ENCODE measurements at places on chromosomes 3 and 15. TPM values are rescaled to one million over a fixed set of nuclear protein-coding genes. Genes with fewer than 3 reads are reported as not detected.

GRCh38 chr15:42152921-42153698, 3.3 kb downstream of the PLA2G4F start:
- H3K36me3 ChIP-seq: no peaks in the 10 kb centered on the region
- no peak overlapping the region for H3K27ac ChIP-seq
- no peaks in the 10 kb centered on the region for H3K27me3 ChIP-seq
- H3K4me3 ChIP-seq: no peak overlapping the region

DNA sequence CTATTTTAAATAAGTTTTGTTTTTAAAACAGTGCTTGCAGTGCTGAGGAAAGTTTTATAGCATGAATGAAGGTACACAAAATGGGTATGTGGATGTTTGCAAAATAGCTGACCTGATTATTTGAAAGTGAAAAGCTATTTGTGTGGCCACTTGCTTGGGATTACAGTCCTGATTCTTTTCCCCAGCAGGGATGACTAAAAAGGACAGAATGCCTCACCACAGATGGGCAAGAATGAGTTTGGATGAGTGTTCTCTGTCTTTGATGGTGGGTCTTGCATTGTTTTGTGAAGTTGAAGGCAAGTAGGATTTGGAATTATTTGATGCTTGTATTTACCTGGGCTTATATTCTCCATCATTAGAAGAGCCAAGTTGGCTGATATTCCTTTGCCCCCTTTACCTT, 48.8 kb upstream of the MEIS2 start:
- no peaks in the 10 kb centered on the region for H3K27me3 ChIP-seq
- no peak overlapping the region for H3K27ac ChIP-seq
- no peak overlapping the region for H3K4me3 ChIP-seq
- no peak for DNase-seq
- peaks cover 6% of the 10 kb centered on the region for H3K4me1 ChIP-seq

The HEG1 gene
- total RNA-seq: 9.3 TPM

GRCh38 chr15:91915576-91915975, 62.1 kb downstream of the SLCO3A1 start:
- no peak overlapping the region for H3K4me3 ChIP-seq
- H3K36me3 ChIP-seq: peaks cover 2% of the 10 kb centered on the region
- H3K27ac ChIP-seq: no peak overlapping the region
- H3K27me3 ChIP-seq: no peaks in the 10 kb centered on the region

DNA sequence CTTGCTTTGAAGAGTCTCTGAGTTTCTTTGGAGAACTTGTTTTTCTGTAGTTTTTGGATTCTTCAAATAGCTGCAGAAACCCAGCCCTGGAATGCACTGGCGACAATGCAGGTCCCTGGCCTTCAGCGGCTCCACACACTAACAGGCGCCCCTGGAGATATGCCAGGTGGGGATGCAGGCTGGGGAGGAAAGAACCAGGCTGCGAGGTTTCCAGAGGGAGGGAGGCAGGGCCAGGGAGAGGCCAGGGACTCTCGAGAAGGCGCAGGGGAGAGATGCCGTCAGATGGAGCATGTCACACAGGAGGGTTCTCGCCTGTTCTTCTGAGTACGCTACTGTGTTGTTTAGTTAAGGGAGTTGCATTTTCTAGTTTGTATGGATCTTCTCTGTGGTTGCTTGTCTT, 283.1 kb downstream of the GABRG3 start:
- no peaks in the 10 kb centered on the region for H3K36me3 ChIP-seq
- no peaks in the 10 kb centered on the region for H3K27me3 ChIP-seq
- H3K4me1 ChIP-seq: peaks cover 7% of the 10 kb centered on the region
- DNase-seq: no peak

The FANCD2OS gene
- not detected for total RNA-seq

GRCh38 chr15:41778521-41778920, 4.2 kb downstream of the MAPKBP1 start:
- H3K4me3 ChIP-seq: no peak overlapping the region
- no peak for DNase-seq
- no peak overlapping the region for H3K27ac ChIP-seq
- H3K27me3 ChIP-seq: no peaks in the 10 kb centered on the region

- DNase-seq: no peak
- H3K36me3 ChIP-seq: no peaks in the 10 kb centered on the region
- H3K27me3 ChIP-seq: no peaks in the 10 kb centered on the region
- H3K4me3 ChIP-seq: no peak overlapping the region
- no peaks in the 10 kb centered on the region for H3K4me1 ChIP-seq
Observed at GRCh38 chr15:59933607-59934006, 70.5 kb upstream of the FOXB1 start.

The MUC4 gene
- total RNA-seq: 1.2 TPM

DNA sequence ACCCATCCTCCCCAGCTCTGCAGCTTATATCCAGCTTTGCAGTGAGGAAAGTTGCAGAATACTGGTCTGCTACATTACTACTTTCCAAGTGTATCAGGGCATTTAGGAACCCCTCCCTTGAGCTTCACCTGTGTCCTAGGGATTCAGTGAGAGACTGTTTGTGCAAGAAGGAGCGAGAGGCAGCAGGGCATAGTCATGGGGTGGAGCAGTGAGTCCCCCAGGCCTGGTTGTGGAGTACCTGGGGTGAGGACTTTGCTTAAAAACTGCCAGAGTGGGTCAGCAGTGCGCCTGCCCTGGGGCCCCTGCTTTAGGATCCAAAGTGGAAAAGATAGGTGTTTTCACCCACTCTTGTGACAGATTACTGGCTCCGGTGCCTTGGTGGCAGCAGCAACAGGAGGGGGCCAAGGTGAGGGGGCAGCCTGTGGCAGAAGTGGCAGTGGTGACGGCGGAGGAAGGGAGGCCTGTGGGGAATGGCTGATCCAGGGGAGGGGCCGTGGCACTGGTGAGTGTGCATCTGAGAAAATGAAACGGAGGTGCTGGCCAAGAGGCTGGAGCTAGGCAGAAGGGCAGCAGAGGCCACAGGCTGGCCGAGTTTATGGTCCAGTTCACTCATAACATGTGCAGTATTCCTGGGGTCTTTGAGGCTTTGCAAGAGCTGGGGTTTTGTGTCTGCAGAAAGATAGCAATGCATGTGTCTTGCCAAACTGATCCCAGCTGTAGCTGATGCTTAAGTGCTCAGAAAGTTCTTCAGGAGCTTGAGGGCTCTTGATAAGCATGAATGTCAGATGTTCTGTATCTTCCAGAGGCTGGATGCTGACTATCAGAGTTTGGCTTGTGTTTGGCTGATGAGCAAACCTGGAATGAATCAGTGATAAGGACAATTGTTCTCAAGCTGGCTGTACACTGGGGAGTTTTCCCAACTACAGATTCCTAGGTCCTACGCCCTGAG, 43.4 kb downstream of the GOLGA6A start:
- no peak overlapping the region for H3K27ac ChIP-seq
- DNase-seq: no peak
- no peaks in the 10 kb centered on the region for H3K27me3 ChIP-seq
- H3K4me1 ChIP-seq: peaks cover 3% of the 10 kb centered on the region
- no peak overlapping the region for H3K4me3 ChIP-seq

GRCh38 chr3:134105876-134106556, 76.3 kb upstream of the SLCO2A1 start:
- H3K36me3 ChIP-seq: peaks cover 16% of the 10 kb centered on the region
- no peak overlapping the region for H3K27ac ChIP-seq
- H3K4me3 ChIP-seq: no peak overlapping the region
- no peak for DNase-seq
- H3K27me3 ChIP-seq: no peaks in the 10 kb centered on the region
- no peaks in the 10 kb centered on the region for H3K4me1 ChIP-seq

DNA sequence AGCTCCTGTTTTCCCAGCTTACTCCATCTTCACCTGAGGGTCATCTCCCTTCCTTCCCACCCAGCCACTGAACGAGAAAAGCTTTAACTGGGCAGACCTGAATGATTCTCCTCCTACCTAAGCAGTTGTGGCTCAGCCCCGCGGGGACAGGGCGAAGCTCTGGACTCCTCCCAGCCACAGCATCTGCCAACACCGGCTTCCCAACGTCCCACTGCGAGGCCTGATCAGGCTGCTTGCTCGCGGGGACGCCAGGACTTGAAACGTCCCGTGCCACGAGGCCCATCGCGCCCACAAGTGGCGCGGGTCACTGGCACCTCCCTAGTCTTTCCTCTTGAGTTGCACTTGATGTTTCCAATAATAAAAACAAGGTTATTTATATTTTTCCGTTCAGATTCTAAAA, at the start of gene SPATA16:
Gene SPATA16, minus strand, starts transcription at position 250 of the 400 bp plus-strand sequence. CDS start 23,504 bp downstream, outside the sequence.
- H3K27ac ChIP-seq: no peak within 1 kb of the TSS
- no peak within 1 kb of the TSS for H3K4me3 ChIP-seq
- no peaks in the 10 kb centered on the region for H3K27me3 ChIP-seq
- peaks cover 2% of the 10 kb centered on the region for H3K4me1 ChIP-seq

DNA sequence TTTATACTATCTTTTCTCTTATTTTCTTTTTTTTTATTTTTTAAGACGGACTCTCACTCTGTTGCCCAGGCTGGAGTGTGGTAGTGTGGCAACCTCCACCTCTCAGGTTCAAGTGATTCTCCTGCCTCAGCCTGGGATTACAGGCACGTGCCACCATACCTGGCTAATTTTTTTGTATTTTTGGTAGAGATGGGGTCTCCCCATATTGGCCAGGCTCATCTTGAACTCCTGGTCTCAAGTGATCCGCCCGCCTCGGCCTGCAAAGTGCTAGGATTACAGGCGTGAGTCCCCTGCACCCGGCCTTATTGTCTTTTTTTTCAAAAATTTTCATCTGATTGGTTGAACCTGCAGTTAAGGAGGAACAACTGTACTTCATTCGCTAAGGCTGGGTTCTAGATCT, 21.8 kb downstream of the ABHD2 start:
- no peaks in the 10 kb centered on the region for H3K27me3 ChIP-seq
- no peak overlapping the region for H3K27ac ChIP-seq
- DNase-seq: no peak
- H3K4me1 ChIP-seq: peaks cover 7% of the 10 kb centered on the region

The BBX gene
- 34.4 TPM for total RNA-seq

DNA sequence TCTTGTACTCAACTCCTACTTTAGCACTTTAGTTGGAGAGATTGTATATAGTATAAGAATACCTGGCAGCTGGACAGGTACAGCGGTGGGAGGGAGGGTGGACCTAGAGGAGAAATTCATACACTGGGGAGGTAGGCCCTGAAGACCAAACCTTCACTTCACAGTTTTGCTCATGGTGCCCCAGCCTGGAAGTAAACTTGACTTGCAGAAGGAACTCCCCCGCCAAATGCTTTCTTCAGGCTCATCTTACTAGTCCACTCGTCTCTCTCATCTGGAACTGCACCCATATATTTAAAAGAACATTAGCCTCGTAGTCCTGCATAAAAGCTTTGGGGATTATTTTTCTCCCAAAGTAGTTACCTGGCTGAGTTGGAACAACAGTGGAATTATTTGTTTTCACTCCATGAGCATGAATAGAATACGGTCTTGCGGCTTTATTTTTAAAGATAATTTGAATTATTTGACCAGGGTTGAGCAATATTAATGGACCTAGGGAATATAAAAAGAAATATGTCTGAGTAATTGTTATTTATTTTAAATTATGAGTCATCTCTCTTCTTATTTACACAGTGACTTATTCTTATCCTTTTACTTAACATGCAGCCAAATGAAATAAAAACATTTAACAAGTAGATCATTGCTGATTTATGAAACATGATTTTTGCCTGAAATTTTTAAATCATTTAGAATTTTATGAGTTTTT, 25.5 kb upstream of the CP start:
- no peak overlapping the region for H3K27ac ChIP-seq
- DNase-seq: no peak
- H3K36me3 ChIP-seq: no peaks in the 10 kb centered on the region
- H3K4me3 ChIP-seq: no peak overlapping the region

Data from H9 (cell line).